ENCODE measurements at places on chromosomes 2 and 18.

- DNase-seq: no peak
These were observed 1049.0 kb downstream of the TSN start for GRCh38 chr2:122804494-122804893.

GRCh38 chr2:238220892-238221521 is 17.5 kb upstream of the ILKAP start:
- DNase-seq: no peak

DNA sequence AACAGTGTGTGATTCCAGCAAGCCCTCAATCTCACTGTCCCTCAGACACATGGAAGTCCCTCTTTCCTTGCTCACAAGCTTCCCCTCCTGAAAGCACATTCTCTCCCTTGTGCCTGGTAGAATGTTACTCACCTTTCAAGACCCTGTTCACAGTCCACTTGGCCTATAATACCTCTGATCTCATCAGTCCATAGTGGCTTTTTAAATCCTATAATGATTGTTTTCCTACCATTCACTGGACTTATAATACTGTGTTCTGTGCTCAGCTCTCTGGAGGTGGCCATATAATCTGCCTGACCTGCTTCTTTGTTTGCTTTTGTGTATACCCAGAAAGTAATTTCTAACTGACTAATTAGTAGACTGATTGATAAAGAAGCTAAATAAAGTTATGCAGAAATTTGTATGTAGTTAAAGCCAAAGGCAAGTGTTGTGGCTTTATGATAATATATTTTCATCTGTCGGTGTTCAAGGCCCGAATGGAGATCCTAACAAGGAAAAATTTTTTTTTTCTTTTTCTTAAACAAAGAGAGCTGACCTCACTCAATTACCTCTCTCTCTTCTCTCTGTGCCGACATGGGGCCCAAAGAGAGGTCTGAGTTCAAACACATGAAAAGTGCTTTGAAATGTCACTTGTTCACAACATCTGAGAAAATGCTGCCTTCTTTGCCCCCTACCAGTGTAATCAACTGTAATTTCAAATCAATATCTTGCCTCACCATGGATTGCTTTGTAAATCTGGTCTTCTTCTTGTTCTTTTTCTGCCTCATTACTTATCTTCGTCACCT is 1033.0 kb upstream of the PIK3C3 start:
- no peak for DNase-seq

- no peak for DNase-seq
These were observed 7.2 kb downstream of the PMS1 start for GRCh38 chr2:189791338-189792042.

- no peak for DNase-seq
These were observed 236.7 kb downstream of the PRKCE start for GRCh38 chr2:45888167-45888566.

- peak; percentile 55 for DNase-seq
These were observed 667.6 kb downstream of the CNTNAP5 start for GRCh38 chr2:124692707-124693106.

DNA sequence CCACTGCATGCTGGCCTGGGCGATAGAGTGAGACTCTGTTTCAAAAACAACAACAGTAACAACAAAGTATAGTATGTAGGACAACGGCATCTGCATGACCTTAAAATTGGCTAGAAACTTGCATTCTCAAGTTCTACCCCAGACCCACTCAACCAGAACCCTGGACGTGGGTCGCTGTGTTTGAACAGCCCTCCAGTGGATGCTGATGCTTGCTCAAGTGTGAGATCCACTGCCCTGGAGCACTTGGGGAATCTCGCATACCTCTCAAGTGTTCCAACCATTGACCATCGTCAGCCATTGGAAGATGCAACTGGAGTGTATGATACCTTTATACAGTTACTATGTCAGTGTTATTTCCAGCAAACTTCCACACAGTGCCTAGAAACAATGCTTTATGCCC is 435.9 kb downstream of the DCDC2C start:
- no peak for DNase-seq

Data from tibial nerve (tissue), 4 donors.